Activated CD4-positive, alpha-beta T cell treated with anti-CD3 and anti-CD28 coated beads, Interleukin-2, amount 10 ng/mL, durations not matched to agents 7 days and 5 days (primary cell): ENCODE measurements at places on chromosomes 2 and 18.

GRCh38 chr18:58697146-58697545 is 25.9 kb downstream of the MALT1 start:
- DNase-seq: no peak

GRCh38 chr2:70870790-70871189 is 35.2 kb upstream of the CD207 start:
- no peak for DNase-seq

DNA sequence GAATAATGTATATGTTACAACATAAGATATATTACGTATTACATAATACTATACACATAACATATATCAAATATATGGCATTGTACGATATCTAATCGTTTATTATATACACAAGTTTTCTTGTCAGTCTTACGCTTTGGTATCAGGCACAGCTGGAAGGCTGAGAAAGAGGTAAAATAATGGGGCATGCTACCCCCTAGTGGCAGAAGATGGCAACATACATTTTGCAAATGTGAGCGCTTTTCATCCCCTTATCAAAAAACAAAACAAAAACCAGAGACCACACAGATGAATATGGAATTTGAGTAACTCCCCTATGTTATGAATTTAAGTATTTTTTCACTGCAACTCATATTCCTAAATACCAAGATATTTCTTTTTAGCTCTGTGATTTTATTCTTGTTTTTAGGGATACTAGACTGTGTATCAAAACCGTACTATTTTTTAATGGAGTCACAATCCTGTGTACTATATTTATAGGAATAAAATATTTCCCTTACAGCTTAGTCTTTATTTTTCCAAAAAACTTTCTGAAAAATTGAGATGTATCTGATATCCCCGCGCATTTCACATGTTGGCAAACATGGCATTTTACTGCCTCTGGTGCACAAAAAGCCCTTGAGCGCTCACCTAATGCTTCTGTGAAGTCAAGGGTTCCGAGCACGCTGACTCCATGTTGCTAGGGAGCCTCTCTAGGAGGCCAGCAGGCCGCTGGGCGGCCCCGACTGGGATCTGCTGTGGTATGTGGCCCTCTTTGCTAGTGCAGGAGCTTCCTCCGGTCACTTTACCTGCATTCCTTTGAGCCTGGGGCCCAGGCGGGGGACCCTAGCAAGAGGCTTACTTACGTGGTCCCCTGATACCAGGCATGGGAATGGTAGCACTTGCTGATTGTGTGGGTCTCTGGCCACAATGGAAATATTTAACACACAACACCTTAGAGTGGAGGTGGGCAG is 62.5 kb downstream of the SLC4A3 start:
- peak; percentile 60 for DNase-seq

- no peak for DNase-seq
Observed at GRCh38 chr2:122273785-122274419, 518.5 kb downstream of the TSN start.

- no peak for DNase-seq
Observed at GRCh38 chr2:194385376-194385775, 1271.7 kb upstream of the SLC39A10 start.

DNA sequence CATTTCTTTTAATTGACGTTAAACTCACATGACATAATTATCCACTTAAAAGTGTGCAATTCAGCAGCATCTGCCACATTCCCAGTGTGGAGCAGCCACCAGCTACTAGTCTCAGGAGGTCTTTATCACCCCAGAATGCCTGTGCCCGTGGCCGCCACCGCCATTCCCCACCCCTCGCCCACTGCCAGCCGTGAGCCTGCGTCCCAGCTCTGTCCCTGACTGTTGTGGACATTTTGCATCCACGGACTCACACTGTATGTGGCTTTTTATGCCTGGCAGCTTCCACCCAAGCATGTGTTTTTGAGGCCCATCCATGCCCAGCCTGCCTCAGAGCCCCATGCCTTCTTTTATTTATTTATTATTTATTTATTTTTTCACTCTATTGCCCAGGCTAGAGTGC is 9.2 kb downstream of the BOK start:
- no peak for DNase-seq

- DNase-seq: no peak
Observed at GRCh38 chr18:48601343-48601742, 62.5 kb downstream of the CTIF start.

- DNase-seq: peak; percentile 18
Observed at GRCh38 chr2:112634153-112634873, 11.4 kb upstream of the SLC20A1 start.
